CMK (cell line): ENCODE measurements at places on chromosomes 6 and 20.

DNA sequence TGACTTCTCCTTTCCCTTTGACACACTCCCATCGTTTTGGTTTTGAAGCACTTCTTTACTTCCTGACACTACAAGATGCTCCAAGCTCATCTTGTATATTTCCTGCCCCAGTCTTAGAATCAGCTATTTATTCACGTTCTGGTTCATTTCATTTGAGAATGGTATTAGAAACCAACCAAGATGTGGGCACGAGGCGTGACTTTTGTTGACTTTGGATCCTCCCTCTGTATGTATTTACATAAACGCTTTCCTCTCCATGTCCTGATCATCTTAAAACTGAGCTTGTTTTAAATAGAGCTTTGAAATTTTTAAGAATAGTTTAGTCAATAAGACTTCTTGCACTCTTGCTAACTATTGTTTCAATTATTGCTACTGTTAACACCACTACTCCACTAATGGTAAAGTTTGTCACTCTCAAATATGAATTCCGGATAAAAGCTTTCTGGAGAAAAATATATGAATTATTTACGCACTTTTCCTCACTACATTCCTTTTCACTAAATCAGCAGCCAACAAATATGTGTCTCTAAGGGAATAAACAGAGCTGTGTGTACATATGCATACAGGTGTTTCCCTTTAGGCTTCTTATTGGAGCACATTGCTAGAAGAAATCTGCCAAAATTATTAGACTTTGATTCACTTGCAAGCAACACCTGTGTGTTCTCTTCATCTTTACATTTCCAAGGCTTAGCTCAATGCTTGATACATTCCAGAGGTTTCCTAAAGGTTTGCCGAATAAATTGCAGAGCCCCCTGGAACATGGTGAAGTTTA lies 77.3 kb upstream of the TMEM244 start:
- no peak for DNase-seq

- no peak for DNase-seq
These were observed 484.9 kb downstream of the LMBRD1 start for GRCh38 chr6:69311888-69312287.

DNA sequence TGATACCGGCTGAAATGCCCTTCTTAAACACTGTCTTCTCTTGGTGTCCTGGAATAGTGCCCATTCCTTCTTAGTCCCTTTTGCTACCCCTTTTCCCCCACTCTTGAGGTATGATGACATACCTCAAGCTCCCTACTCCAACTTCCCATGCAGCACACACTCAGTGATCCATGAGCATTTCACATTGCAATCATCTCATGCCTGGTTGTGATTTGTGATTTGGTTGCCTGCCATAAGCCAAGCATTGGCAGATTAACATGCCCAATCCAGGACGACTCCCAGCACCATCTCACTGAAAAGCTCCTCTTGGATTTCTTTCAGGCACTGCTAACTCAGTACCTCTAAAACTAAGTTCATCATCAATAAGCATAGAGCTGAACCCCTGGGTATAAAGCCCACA lies 14.7 kb upstream of the PTPRA start:
- no peak for DNase-seq

- DNase-seq: no peak
These were observed 60.8 kb downstream of the SLC35D3 start for GRCh38 chr6:136982928-136983327.

DNA sequence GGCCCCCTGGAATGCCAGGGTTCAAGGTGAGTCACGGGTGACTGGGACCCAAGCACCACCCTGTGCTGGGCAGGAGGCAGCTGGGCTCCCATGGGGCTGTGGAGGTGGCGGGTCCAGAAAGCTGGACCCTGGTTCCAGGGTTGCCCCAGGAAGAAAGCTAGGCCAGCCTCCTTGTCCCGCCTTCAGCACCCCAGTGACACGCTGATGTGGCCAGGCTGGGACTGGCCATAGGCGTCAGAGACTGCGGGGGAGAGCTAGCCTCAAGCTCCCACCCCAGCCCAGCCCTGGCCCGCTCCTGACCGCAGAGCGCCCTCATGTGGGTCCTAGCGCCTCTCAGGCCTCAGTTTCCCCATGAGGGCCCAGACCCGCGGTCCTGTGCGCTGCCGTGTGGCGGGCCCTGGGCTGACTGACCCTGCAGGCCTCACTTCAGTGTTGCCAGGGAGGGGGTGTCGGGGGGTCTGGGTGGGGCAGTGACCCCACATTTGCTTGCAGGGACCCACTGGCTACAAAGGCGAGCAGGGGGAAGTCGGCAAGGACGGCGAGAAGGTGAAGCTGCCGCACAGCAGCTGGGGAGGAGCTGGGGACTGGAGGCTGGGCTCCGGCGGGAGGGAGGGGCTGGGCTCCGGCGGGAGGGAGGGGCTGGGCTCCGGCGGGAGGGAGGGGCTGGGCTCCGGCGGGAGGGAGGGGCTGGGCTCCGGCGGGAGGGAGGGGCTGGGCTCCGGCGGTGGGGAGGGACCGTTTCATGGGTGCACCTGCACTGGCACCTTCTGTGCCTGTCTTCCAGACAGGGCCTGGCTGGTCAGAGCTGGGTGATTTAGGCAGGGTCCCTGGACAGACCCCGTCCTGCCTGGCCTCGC lies 7.9 kb downstream of the COL9A3 start:
- no peak for DNase-seq

GRCh38 chr6:80197474-80197873 lies 91.0 kb downstream of the BCKDHB start:
- no peak for DNase-seq

GRCh38 chr6:22036699-22037098 lies 260.1 kb downstream of the PRL start:
- DNase-seq: no peak

DNA sequence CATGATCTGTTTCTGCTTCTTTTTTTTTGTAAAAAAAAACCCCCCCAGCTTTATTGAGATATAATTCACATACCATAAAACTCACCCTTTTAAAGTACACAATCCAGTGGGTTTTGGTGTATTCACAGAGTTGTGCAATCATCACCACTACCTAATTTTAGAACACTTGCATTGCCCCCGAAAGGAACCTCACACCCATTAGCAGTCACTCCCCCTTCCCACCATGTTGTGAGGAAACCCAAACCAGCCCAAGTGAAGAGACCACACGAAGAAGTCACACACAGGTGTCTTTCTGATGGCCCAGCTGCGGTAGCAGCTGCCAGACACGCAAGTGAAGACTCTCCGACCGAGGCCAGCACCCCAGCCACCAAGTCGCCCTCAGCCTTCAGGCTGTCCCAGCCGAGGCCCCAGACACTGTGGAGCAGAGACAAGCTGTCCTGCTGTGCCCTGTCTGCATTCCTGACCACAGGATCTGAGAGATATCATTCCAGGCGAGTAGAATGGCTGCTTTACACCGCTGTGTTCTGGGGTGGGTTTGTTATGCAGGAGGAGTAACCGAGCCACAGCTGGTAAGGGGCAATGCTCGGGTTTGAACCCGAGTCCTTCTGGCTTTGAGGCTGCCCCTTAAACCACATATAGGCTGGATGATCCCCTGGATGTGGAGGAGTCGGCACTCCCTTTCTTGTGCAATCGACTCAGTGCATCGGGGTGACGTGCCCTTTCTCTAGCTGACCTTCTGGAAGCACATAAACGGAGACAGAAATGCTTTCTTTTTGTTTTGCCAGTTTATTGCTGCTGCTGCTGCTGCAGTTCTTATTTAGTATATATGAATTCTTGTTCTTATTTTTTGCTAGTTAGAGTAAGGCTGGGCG lies 59.1 kb upstream of the PTPN1 start:
- DNase-seq: no peak

DNA sequence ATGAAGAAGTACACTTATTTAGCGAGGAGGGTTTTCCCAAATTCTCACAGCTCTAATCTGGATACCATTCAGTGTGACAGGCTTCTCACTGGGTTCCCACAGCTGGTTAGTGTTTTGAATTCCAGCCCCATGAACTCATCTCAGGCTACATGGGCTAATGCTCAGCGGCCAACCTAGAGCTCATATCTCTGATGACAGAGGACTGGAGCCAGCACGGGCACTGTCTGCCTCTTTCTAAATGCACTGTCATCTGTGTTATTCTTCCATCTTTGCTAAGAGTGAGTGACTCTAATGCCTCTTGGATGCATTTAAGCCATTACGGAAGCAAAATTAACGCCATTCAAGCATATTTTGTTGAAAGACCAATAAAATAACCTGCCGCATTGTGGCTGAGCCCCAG lies 308.9 kb upstream of the JAG1 start:
- DNase-seq: no peak

DNA sequence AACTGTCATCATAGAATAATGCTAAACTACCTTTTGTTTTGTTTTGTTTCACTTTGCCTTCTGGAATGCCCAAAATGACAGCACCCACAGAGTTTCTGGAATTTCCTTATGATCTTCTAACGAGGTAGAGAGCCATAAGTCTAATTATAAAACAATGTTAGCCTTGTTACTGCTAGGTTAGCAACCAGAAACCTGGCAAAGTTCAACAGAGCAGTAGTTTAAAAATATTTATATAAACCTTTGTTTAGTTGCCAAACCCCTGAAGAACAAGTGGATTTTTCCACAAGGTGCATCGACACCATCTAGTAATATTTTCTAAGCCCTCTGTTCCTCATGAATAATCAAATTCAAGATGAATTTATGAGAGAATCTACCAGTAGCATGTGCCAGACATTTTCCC lies 27.6 kb upstream of the IPCEF1 start:
- DNase-seq: no peak

- no peak for DNase-seq
These were observed 20.6 kb upstream of the ARHGAP18 start for GRCh38 chr6:129730477-129731165.

DNA sequence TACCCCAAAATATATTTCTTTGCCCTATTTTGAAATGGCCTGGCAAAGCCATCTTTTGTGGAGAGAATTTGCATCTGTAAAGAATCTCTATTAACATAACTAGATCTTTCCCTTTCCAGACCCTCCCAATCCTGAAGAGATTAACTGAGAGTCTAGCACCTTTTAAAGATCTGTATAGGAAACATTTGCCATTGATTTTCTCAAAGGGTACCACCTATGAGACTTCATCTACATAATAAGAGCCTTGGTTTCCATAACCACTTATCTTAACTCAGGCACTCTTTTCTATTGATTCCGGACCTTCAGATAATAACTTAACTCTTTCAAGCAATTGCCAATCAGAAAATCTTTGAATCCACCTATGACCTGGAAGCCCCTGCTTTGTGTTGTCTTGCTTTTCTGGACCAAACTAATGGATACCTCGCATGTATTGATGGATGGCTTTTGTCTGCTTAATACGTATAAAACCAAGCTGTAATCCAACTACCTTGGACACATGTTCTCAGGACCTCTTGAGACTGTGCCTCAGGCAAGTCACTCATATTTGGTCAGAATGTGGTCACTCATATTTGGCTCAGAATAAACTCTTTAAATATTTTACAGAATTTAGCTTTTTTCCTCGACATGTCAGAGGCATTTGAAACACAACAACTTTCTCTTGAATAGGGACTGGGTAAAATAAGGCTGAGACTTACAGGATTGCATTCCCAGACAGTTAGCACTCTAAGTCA lies 31.4 kb downstream of the SLC22A2 start:
- no peak for DNase-seq

DNA sequence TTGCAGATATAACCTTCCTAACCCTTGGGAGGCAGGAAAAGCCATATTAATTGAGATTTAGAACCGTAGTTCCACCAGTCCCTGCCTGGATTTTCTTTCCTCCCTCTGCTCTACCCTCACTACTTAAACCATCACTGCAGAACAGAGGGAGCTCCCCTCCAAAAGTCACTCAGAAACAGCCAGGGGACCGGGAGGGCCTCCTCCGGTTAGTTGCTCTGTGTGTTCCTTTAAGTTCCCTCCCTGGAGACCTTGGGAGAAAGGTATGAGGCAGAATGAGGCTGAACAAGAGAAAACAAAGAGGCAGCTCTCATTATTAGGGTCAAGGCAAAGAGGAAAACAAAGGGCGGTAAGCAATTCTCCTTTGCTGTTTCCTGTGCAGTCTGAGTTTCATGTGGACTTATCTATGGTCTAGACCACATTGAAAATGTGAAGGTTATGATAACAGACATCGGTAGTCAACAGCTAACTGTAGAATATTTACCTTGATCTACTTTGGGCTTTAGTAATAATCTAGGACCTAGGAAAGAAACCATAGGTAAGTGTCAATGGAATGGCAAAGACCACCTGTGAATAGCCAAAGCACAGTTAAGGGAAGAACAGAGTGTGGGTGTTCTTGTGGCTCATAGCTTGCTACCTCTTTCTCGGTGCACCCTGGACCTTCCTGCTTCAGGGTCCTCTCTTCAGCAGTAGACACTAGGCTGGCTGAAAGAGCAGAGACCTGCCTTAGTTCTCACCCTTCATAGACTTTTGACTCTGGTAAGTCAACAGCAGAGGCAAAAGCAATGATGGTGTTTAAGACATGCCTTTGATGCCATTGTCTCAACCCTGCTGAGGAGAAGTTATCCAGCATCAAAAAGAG lies 250.9 kb upstream of the CITED2 start:
- peak; percentile 56 for DNase-seq

DNA sequence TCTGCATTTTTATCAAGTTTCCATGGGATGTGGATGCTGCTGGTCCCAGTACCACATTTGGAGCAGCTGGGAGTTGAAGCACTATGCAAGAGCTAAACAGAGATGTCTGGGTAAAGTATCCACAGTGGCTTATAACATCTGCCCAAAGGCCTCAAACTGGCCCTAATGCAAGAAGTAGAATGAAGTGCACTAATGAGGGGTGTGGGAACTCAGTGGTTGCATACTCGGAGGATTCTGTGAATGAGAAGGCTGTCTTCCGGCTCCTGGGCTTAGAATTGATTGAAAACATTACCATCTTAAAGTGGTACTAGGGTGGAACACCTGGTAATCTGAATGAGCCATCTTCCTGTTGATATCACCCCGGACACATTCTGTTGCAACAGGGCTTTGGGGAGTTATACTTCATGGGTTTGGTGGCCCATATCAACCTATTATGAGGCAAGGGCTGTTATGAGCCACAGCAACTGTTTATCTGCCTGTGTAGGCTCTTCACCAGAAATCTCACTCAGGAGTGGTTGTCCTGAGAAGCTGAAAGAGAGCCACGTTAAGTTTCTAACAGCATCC lies 54.7 kb upstream of the SNRPB2 start:
- no peak for DNase-seq
